ENCODE measurements at places on chromosomes 6 and 20. TPM values are rescaled to one million over a fixed set of nuclear protein-coding genes. Genes with fewer than 3 reads are reported as not detected.
A peak's percentile ranks its signal among the peaks of the same experiment; 100 is the strongest.

The SPATA25 gene
- 8.1 TPM for total RNA-seq

- no peaks in the 10 kb centered on the region for H3K27me3 ChIP-seq
- no peak overlapping the region for H3K27ac ChIP-seq
- H3K4me3 ChIP-seq: no peak overlapping the region
- H3K4me1 ChIP-seq: no peaks in the 10 kb centered on the region
- no peak for DNase-seq
These were observed 7.1 kb downstream of the SPINT3 start for GRCh38 chr20:45508068-45508886.

The SPTLC3 gene
- 5.2 TPM for total RNA-seq

The PARD6B gene
- total RNA-seq: 11.5 TPM

The RFX6 gene
- not detected for total RNA-seq

DNA sequence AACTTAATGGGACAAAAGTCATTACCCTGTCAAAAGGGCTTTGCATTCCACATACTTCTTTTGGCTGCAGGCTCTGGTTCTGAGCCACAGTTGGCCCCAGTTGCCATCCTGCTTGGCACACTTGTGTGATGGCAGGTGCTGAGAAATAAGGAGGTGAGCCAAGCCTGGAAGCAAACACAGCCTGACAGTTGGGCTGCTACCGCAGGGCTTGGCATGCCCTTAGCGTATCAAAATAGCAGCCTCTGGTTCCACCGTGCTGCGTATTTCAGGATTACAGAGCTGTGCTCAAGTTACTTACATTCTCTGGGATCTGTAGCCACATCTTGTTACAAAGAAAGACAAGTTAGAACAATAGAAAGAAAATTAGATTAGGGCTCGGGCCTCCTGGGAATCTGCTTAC lies 11.1 kb downstream of the MTHFD1L start:
- H3K36me3 ChIP-seq: no peaks in the 10 kb centered on the region
- H3K27me3 ChIP-seq: no peaks in the 10 kb centered on the region
- H3K4me1 ChIP-seq: no peaks in the 10 kb centered on the region
- H3K27ac ChIP-seq: no peak overlapping the region
- H3K4me3 ChIP-seq: no peak overlapping the region

The WFDC10B gene
- not detected for total RNA-seq

The LRP11 gene
- 22.0 TPM for total RNA-seq

DNA sequence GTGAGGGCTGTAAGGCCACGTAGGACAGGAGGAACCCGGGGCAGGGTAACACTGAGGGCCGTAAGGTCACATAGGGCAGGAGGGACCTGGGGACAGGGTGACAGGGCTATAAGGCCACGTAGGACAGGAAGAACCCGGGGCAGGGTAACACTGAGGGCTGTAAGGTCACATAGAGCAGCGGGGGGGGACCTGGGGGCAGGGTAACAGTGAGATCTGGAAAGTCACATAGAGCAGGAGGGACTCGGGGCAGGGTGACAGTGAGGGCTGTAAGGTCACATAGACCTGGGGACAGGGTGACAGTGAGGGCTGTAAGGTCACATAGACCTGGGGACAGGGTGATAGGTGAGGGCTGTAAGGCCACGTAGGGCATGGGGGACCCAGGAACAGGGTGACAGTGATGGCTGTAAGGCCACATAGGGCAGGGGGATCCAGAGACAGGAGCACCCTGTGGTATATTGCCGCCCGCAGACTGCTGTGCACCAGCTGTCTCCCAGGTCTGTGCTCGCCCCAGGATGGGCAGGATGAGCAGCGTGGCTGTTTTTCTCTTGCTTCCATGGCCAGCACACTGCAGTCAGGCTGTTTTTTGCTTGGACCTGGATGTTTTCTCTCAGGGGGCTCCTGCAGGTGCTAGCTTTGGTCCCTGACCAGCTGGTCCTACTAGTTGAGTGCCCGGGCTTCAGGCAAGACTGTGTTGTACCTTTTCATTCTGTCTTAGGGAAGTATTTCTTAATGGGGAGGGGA lies 55.7 kb downstream of the SYTL3 start:
- no peak for DNase-seq
- peak overlapping the region; percentile 75 for H3K27ac ChIP-seq
- H3K4me1 ChIP-seq: peaks cover 4% of the 10 kb centered on the region
- no peaks in the 10 kb centered on the region for H3K36me3 ChIP-seq
- H3K4me3 ChIP-seq: no peak overlapping the region
